ENCODE measurements at places on chromosomes 13 and 19.
A peak's percentile ranks its signal among the peaks of the same experiment; 100 is the strongest.

DNA sequence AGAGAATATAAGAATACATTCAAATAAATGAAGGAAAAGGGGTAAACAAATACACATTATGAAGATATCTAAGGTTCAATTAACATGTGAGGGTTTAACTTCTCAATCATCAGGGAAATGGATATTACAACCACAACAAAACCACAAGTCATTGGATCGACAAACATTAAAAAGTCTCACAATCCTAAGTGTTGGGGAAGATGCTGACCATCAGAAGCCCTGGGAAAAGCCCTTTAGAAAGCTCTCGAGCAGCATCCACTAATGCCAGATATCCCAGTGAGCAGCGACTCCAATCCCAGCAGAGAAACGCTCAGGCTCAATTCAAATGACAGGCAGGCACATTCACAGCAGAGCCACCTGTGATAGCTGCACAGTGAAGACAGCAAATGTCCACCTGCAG lies 3.1 kb downstream of the TPRX1 start:
- DNase-seq = no peak

DNA sequence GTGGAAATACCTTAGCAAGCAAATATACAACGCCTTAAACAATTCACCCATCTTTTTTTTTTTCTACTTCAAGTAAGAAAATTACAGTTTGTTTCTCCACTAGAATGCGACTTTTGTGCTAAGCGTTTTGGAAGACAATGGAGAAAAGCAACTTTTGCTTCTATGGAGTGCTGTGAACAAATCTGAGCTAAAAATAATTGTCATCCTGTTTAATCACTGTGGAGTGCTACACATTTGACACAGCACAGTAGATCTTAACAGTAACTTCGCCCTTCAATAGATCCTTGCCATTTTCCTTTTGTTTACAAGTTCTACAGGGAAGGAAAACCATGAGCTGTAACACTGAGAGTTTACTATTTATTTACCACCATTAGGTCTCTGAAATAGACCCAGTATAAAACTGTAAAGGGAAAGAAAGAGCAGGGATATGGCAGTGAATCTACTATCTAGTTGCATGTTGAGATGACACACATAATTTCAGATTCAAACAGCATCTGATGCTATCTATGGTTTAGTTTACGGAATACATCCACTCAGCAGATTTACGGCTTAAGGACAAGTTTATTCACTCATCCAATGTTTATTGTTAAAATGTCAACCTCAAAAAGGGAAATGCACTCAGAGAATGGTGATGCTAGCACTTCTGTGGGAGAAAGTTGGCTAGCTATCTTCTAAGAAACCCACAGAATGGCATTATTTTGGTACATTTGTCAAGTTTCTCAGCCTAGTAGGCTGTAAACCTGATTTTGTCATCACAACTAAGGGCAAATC lies 175.3 kb downstream of the VWA8 start:
- DNase-seq = no peak

- DNase-seq = no peak
Measured at GRCh38 chr19:15421721-15422260, 3.0 kb upstream of the AKAP8L start.

DNA sequence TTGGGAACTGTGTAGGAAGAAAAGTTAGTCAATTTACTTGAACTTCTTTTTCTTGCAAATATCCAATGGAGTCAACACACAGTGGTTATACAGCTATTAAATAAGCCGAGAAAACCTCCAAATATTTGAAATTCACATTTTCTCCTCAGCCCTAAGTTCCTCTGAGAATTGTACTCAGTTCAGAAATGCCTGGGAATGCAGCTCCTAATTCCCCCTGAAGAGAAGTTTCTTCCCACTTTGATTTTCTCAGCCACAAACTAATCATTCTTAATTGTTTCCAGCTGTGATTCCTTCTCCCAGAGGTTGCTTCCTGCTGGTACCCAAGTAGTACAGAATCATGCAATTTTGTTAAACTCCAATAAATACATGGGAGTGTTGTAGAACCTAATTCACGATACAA lies 246.1 kb upstream of the MIR17HG start:
- peak; percentile 37 for DNase-seq

- DNase-seq = no peak
Measured at GRCh38 chr19:39550197-39550596, 10.2 kb upstream of the EID2 start.

- peak; percentile 31 for DNase-seq
Measured at GRCh38 chr13:87671753-87672605, 808 bp downstream of the SLITRK5 start.

DNA sequence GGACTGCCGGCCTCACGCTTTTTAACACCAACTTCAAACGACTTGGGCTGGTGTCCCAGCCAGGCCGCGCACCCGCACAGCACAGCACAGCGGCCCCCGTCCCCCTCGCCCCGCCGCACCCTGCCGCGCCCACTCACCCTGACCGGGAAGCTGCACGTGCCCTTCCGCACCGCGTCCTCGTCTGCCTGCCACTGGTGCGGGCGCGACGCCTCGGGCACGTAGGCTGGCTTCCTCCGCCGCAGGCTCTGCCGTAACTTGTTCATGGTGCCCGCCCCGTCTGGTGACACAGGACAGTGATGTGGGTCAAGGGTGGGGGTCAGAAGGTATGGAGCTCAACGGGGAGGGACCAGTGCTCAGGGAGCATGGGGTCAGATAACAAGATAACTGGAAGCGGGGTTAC lies 6.2 kb downstream of the NUMBL start:
- no peak for DNase-seq

DNA sequence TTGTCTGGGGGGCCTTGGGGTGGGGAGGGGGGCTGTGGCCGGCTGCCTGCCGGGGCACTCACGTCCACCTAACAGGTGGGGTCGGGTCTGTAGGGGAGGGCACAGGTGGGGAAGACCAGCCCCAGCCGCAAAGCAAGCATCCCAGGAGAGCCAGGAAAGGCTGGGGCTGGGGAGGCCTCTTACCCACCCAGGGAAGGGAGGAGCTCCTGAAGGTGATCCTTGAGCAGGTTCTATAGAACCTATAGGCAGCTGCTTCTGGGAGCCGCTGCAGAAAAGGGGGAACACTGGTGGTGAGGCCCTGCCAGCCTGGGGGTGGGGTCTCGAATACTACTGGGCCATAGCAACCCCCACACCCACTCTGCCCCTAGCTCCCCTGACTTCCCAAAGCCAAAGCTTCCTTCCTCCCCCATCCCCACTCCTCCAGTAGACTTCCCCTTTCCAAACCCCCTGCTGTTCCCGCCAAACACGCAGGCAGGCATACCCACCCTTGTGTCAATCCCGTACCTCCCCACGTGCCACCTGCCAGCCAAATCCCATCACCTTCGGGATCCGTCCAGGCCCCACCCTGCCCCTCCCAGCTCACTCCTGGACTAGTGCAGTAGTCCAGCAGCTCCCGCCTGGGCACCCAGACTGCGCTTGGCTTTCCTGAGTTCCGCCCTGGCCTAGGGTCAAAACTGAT lies 5.6 kb downstream of the KLF16 start:
- DNase-seq = no peak

GRCh38 chr13:46580362-46580839 lies 27.4 kb downstream of the LRCH1 start:
- DNase-seq = no peak

DNA sequence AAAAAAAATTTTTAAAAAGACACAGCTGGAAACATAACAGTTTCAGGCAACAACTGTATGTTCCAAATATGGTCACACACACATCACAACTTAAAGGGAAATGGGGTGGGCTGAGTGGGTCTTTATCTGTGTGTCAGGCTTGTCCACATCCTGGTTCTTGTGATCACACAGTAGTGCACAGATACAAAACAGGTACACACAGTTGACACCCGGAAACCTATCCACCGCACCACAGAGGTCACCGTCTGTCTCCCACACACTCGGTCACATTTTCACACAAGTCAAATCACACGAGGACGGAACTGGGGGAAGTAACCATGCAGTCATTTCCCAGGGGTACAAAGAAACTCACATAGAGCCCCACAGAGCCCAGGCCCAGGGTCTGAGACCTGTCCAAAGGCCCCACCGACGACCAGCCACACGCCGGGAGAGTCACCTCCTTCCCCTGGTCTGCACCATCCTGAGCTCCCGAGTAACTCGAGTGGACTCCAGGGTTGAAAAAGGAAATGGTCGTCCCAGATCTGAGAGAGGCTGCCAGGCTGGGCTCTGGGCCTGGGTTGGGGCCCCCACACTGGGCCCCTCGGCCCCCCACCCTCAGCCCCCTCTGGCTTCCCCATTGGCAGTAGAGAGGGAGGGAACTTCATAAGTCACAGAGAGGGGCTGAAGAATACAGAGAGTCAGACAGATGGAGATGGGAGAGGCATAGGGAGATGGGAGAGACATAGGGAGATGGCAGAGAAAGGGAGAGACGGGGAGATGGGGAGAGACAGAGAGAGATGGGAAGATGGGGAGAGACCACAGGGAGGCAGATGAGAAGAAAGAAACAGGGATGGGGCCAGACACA lies 1.3 kb upstream of the PPAN start:
- DNase-seq = no peak

- DNase-seq = peak; percentile 43
Measured at GRCh38 chr13:35478271-35479037, 2.0 kb upstream of the MAB21L1 start.

DNA sequence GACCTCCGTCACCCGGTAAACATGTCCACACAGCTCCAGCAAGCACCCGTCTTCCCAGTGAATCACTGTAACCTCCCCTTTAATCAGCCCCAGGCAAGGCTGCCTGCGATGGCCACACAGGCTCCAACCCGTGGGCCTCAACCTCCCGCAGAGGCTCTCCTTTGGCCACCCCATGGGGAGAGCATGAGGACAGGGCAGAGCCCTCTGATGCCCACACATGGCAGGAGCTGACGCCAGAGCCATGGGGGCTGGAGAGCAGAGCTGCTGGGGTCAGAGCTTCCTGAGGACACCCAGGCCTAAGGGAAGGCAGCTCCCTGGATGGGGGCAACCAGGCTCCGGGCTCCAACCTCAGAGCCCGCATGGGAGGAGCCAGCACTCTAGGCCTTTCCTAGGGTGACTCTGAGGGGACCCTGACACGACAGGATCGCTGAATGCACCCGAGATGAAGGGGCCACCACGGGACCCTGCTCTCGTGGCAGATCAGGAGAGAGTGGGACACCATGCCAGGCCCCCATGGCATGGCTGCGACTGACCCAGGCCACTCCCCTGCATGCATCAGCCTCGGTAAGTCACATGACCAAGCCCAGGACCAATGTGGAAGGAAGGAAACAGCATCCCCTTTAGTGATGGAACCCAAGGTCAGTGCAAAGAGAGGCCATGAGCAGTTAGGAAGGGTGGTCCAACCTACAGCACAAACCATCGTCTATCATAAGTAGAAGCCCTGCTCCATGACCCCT lies 9.0 kb upstream of the CEACAM5 start:
- no peak for DNase-seq

DNA sequence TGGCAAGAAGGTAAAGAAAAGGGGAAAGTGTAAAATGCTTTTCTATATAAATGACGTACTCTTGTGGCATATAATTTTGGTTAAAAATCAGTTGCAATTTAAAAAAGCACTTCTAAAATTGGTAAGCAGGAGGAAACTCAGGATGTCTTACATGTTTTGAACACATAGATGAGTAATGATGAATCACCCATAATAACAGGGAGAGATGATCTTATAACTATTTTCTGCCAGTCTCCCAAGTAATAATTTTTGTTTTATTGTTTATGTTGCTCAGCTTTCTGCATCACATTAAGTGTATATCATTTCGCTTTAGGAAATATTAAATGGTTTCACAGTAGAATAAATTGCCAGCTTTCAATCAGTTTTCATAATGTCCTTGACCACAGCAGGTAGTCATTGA lies 1430.7 kb upstream of the PCDH20 start:
- no peak for DNase-seq

GRCh38 chr13:28582892-28583240 lies 76.1 kb upstream of the POMP start:
- DNase-seq = no peak

GRCh38 chr19:13968999-13969398 lies 16.7 kb downstream of the DCAF15 start:
- DNase-seq = no peak

GRCh38 chr13:23357349-23357748 lies 76.2 kb downstream of the SACS start:
- DNase-seq = no peak

- DNase-seq = no peak
Measured at GRCh38 chr13:89694451-89694850, 1653.0 kb upstream of the MIR17HG start.

GRCh38 chr19:15243236-15243957 lies 11.1 kb upstream of the EPHX3 start:
- no peak for DNase-seq

DNA sequence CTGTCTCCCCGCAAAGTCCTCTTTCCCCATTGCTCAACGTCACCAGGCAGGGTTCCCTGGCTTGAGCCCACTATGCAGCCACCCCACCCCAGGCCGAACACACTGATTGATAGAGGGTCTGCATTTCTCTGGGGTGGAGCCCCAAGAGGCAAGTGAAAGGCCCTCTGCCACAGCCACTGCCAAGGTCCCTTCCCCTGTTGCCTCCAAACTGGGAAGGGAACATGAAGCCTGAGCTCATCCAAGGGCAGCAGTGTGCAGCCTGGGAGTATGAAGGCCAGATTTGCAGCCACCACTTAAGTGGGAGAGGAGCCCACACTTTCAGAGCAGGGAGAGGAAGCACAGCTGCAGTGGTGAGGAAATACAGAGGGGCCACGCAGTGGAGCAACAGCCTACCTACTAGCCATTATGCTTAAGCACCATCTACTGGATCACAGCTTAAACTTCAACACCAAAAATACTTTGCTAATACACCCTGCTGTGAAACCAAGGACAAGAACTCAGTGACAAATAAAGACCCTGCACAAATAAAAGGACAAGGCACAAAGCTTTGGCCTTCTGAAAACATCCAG lies 48.6 kb downstream of the UBL3 start:
- DNase-seq = peak; percentile 64

- no peak for DNase-seq
Measured at GRCh38 chr19:33800012-33800680, 3.5 kb downstream of the KCTD15 start.

DNA sequence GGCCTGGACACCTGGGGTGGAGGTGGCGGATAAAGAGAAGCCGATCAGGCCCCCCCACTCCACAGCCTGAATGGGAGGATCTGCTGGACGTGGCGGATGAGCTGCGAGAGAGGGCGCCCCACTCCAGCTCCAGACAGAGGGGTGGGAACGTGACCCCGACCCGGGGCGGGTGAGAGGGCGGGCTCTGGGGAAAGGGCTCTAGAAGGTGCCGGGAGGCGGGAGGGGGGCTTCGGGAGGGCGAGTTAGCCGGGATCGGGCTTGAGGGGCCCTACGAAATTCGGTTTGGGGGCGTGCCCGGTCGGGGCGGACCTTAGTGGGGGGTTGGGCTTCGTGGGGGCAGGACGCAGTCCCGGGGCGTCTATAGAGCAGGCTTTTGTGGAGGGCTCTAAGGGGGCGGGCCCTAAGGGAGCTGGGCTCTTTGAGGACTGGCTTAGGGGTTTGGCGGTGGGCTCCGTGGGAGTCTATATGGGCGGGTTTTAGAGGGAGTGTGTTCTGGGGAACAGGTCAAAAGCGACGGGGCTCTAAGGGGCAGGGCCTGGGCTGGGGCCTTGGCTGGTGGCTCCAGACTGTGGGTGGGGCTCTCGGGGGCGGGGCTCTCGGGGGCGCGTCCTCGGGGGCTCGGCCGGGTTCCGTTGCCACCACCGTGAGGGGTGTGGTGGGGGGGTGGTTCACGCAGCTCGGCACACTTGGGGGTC lies 4.1 kb upstream of the NANOS3 start:
- peak; percentile 89 for DNase-seq

Measured in mesendoderm (in vitro differentiated cells).